Cardiac muscle cell (in vitro differentiated cells and primary cell): ENCODE measurements at places on chromosomes 12 and 14. TPM values are rescaled to one million over a fixed set of nuclear protein-coding genes. Genes with fewer than 3 reads are reported as not detected.

DNA sequence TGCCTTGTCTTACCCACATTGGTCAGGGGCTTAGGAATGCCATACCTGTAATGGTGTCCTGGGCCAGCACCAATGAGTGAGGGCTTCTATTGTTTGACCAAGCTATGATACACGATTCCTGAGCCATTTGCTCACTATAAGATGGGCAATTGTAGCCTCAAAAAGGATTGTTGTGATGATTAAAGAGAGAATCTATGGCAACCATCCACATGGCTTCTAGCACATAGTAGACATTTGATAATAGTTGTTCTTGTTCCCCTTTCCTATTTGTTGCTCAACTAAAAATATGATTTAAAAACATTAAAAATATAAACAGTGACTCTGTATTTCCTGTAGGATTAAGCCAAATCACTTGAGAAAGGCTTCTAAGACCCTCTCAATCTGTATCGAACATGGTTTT, 366.1 kb downstream of the PCNX1 start:
- DNase-seq, result no peak

LRCOL1 gene
- not detected in 2 replicates for polyA plus RNA-seq

GRCh38 chr12:128905003-128905544, 51.8 kb downstream of the GLT1D1 start:
- no peak for DNase-seq

DNA sequence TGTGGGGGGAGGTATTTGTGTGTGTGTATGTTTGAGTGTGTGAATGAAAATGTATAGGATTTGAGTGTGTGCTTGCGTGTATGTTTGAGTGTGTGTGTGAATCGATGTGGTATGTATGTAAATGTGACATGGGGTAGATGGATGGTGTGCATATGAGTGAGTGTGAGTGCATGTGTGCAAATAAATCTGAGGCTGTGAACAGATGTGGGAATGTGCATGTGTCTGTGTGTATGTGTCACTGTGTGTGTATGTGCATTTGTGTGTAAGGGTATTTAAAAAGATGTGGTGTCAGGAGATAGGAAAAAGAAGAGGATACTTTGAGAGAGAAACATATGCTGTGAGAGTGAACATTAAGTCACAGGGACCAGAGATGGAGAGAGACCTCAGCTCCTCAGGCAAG, 539.6 kb downstream of the MED13L start:
- no peak for DNase-seq

LRRC43 gene
- 2.0 and 6.0 TPM in 2 replicates for polyA plus RNA-seq

DNA sequence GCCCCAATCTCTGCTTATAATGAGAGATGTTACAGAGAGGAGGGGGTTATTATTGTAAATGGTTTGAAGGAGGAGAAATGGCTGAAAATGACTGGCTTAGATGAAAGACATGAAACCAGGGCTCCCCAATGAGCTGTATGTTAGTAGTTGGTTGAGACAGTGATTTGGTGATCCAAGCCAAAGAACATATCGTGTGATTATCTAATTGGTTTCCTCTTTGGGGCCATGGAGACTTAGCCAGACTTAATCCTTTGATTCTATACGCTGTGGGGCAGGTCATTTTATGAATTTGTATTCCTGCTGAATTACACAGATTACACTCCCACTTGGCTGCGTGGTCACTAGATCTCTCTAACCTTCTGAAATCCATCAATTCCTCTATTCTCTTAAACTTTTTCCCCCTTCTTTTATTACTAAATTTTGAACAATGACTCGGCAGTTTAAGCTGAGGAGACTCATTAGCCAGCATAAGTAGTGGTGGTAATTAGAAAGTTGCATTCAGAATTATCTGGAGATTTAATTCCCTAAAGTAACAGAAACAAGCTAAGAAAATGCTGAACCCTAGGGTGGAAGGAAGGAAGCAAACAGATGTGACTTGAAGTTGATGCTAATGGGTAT, 5.3 kb downstream of the TTC8 start:
- DNase-seq, result no peak

CCDC198 gene
- polyA plus RNA-seq, result not detected in 2 replicates

- DNase-seq, result no peak
Observed at GRCh38 chr12:104486943-104487819, 30.4 kb downstream of the CHST11 start.

- no peak for DNase-seq
Observed at GRCh38 chr14:102344485-102344884, 18.2 kb downstream of the CINP start.

KIF21A gene
- 19.4 and 31.0 TPM in 2 replicates for polyA plus RNA-seq
